Occipital lobe (tissue), 3 donors: ENCODE measurements at places on chromosomes 6 and 20.

DNA sequence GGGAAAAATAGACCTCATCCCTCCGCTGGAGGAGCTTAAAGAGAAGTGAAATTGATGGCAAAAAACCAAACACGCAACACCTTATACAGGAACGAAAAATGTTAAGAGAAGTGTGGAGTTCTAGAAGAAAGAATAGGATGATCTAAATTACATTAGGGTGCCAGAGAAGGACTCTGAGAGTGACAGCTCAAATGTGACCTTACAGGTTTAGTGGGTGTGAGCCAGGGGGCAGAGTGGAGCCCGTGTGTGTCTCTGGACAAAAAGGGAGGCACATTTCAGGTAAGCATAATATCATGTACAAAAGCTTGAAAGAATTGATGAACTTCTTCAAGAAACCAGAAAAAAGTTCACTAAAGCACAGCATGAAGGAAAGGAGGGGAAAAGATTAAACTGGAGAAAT is 20.8 kb downstream of the HLA-DRA start:
- DNase-seq = no peak

- DNase-seq = no peak
Measured at GRCh38 chr6:161694995-161695394, 421.1 kb upstream of the AGPAT4 start.

DNA sequence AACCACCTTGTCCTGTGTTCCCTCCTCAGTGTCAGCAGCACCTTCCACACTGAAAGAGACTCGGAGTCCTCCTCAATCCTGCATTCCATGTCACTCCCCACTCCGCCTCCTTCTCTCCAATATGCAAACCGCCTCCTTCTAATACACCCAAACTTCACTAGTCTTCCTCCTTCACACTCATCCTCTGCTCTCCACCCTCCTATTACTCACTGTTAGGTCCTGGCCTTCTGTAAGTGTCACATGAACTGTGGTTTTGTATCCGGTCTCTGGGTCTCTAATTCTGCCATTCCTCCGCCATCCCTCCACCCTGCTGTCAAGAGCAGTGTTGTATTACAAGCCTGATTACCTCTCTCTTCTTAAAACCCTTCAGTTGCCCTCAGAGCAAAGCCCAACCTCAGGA is 200.5 kb upstream of the CDYL start:
- DNase-seq = no peak

- no peak for DNase-seq
Measured at GRCh38 chr6:89731924-89732567, 87.5 kb downstream of the MDN1 start.

DNA sequence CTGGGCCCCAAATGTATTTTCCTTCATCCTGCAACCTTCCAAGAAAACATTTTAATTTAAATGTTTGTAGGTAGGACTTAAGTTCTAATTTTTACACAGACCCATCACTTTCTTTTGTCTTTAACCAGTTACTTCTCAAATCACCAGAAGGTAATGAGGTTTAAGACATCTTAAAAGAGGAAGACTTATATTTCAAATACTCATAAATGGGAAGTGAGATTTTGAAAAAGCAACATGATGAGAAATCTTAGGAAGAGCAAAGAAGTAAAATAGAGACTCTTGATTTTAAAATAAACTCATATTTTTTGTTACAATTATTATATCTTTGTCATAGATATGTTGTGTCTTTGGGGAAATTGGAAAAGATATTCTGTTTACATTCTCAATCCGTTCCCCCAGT is 82.3 kb downstream of the SYNE1 start:
- no peak for DNase-seq

DNA sequence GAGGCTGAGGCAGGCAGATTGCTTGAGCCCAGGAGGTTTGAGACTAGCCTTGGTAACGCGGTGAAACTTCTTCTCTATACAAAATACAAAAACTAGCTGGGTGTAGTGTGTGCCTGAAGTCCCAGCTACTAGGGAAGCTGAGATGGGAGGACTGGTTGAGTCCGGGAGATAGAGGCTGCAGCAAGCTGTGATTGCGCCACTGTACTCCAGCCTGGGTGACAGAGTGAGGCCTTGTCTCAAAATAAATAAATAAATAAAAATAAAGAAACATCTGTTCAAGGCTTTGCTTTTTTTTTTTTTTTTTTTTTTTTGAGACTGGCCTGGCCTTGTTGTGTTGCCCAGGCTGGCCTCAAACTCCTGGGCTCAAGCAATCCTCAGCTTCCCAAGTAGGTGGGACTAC is 23.7 kb upstream of the SLC23A2 start:
- DNase-seq = no peak

DNA sequence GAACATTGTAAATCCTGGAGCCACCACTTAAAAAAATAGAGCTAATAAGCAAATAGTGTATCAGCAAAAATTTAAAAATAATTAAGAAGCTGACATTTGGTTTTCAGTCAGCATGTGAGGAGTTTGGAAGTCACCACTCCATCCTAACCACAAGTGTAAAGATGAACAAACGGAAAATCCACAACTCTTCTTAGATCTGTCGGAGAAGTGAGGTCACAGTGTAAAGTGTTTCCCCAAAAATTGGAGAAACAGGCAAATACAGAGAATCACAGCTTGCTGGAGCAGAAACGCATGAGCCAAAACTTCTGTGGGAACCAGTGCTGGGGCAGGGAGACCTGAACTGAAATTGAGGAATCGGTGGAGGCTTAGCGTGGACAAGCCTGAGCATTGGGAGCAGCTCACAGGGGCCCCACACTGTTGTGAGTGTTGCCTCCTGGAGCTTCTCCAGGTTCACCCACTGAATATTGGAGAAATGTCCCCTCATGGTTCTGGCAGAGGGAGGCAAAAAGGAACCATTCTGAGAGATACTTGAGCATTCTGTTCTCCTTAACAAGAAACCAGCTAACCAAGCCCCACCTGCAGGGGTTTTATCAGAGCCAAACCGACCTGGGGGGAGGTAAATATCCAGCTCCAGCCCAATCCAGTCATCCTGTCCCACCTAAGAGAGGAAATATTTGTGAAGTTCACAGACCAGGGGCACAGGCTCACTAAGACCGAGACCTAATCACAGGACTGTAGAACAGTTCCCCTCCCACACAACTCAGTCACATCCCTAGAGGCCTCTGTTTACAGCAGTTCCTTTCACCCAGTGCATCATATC is 192.0 kb downstream of the ERMARD start:
- DNase-seq = no peak

DNA sequence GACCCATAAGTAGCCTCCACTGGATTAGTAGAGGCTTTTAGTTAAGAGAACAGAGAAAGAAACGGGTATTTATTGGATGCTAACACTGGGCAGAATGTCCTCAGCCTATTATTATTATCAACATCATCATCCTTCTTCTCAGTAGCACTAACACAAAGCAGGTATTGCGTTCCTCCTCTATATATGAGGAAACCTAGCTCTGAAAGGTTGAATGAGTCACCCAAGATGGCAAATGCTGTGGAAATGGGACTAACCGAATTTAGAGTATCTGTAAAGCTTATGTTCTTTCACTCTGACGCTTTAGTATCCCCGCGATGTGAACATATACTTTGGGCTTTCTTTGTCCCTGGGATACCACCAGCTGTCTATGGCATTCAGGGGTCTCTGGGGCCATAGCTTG is 77.0 kb downstream of the ADTRP start:
- DNase-seq = no peak

GRCh38 chr6:77313595-77313994 is 149.7 kb downstream of the HTR1B start:
- DNase-seq = no peak
